Activated gamma-delta T cell treated with Interleukin-2 at 50 U/mL for 16 hours (primary cell): ENCODE measurements at places on chromosomes 7 and 10.

GRCh38 chr7:116578526-116578925, 53.7 kb downstream of the CAV1 start:
- no peak for DNase-seq

DNA sequence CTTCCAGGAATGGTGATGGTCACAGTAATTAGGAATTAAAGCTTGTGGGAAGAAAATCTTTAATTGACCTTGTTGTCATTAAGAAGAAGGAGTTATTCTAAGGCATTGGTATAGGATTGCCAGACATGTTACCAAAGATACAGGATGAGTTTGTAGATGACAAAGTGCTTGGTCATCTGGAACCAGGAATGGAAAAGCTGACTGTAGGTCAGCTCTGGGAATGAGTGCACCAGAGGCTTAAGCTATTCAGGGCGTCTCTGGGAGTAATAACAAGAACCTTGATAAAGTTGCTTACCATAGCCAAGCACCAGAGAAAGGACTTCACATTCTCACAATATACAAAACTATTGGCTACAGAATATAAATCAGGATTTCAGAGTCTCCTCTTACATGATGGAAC, 89.0 kb downstream of the PHTF2 start:
- DNase-seq: no peak

GRCh38 chr7:71995111-71995510, 417.0 kb downstream of the CALN1 start:
- DNase-seq: no peak

GRCh38 chr7:73768641-73769480, 1.2 kb downstream of the CLDN3 start:
- DNase-seq: no peak

DNA sequence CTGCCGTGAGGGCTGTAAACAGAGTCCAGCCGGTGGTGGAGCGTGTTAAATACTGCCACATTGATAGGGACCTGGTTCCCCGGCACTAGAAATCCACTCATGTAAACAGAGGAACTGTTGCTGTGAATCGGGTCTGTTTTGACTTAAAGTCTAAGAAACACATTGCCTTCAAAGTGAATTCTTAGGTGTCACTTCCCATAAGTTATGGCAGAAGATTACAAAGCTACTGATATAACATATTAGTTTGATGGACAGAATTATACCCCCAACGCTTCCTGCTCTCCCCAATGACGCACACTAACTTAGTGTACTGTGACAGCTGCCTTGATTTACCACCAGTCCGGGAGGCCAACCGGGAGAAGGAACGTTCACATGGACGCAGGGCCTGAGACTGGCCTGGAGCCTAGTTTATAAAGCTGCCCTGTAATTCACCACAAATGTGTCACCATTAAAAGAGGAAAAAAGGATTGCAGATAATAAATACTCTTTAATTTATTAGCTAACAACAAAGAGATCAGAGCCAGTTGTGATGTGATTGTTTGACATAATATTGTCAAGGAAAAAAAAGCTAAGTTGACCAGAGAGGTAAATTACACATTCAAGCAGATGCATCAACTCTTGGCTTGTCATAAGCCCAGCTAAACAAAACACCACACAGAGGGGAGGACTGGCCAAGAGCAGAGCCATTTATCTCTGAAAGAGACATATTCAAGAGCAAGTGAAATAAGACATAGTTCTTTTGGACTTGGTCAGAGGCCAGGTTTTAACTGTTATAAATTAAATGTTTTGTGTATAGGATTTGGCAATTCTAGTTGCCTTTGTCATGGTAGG, 820.6 kb downstream of the LRMDA start:
- no peak for DNase-seq

GRCh38 chr7:25597946-25598345, 369.7 kb upstream of the NPVF start:
- DNase-seq: no peak

GRCh38 chr10:23174074-23174976, 17.8 kb upstream of the PTF1A start:
- DNase-seq: no peak

DNA sequence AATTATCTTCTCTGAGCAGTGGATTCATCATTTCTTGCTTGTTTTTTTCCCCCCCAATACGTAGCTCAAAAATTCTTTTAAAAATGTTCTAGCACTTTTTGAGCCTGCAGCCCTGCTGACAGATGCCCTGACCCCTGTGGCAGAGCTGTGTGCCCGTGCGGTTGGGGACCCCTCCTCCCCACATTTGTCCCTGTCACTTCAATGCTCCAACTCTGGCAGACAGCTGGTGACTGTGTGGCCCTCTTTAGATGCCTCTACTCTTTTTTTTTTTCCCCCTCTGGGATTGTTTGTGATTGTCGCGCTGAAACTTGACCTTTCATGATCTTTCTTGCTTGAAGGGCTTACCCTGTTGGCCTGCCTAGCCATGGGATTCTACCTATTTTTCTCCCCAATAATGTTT, 214.1 kb downstream of the TMEM178B start:
- no peak for DNase-seq
